ENCODE measurements at places on chromosomes 3 and 15. TPM values are rescaled to one million over a fixed set of nuclear protein-coding genes. Genes with fewer than 3 reads are reported as not detected.

DNA sequence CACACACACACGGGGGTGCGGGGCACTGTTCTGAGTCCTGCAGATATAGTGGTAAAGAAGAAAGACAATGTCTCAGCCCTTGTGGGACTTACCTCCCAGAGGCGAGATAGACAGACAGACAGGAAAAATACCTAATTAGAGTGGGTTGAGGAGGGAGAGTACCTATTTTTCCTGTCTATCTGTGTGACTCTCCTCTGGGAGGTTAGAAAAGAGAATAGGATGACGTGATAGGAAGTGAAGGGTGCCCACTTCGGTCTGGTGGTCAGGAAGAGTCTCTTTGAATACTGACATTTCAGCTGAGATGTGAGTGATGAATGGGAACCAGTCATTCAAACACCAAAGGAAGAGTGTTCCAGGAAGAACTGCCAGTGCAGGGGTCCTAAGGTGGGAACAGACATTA is 4.1 kb upstream of the APOD start:
- DNase-seq: no peak

FAM43A gene
- total RNA-seq: 23.5 TPM

DNA sequence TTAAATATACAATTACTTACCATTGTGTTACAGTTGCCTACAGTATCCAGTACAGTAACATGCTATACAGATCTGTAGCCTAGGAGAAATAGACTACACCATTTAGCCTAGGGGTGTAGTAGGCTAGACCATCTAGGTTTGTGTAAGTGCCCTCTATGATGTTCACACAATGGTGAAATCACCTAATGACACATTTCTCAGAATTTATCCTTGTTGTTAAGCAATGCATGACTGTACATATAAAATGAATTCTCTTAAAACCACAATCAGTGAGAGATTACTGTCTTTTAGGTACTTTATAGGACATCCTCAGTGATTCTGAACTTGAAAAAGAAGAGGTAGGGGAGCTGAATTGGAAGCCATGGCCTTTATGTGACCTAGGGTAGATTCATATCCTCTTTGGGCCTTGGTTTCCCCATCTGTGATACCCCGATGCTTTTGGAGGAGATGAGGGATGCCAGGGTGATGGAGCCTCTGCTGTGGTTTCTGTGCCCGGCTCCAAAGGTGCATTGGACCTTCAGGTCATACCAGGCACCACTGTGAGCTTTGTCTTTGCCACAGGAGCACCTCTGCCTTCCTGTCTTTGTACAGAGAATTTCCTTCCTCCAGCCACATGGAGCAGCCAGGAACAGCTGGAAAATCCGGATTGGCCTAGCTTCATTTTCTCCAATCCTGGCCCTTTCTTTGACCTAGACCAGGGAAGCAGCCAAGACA is 51.9 kb upstream of the FLNB start:
- DNase-seq: no peak

DNA sequence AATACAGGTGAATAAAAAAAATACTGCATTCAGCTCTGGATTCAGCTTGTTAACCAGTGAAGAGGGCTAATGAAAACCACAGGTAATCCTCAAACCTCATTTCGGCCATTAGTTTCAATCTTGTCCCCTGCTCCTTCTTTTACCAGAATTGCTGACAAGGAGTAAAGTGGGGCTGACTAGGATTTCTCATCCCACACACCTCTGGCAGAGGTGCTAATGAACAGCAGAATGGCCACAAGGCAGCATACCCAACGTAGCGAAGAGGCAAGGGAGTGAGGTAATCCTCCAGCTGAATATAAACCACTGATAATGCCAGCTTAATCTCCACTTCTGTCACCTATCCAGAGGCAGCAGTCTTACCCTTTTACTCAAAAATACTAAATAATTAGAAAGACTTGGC is 248.8 kb upstream of the CDIN1 start:
- no peak for DNase-seq

DNA sequence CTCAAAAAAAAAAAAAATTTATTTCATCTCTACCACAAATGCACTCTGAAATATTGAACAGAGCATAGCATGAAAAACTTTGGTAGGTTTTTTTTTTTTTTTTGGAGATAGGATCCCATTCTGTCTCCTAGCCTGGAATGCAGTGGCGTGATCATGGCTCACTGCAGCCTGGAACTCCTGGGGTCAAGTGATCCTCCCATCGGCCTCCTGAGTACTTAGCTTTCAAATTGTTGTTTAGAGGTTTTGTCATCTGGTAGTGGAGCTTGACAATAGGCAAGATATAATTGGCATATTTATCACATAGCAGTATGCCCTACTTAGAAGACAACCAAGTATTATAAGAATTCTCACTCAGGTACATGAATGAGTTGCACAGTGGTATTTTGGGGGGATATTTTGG is 234.2 kb upstream of the ST8SIA2 start:
- DNase-seq: no peak

LSAMP gene
- total RNA-seq: 1.2 TPM

DNA sequence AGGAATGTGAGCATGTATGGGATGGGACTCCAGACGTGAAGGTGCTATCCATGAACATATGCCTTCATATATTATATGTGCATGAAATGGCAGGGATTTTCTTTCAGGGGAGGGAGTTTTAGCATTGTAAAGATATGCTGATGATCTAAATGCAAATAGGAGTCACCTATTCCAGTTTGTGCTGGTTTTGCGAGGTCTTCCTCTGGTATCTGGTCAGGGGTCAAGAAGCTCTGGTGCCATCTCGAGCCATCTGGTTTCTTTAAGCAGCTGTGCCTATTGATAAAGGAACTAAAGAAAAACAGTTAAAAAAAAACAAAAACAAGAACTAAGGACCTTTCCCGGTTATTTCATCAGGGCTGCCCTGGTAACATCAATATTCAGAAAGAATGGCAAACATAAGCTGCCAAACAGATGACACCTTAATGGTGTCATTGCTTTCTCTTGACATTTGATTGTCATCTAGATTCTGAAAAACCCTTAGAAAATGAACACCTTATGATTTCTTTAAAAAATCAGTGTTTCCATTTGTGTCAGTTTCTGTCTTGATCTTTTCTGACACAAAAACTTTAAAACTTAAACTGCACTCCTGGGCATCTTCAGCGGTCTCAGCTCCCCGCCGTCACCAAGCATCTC is 22.7 kb downstream of the APH1B start:
- DNase-seq: no peak

DNA sequence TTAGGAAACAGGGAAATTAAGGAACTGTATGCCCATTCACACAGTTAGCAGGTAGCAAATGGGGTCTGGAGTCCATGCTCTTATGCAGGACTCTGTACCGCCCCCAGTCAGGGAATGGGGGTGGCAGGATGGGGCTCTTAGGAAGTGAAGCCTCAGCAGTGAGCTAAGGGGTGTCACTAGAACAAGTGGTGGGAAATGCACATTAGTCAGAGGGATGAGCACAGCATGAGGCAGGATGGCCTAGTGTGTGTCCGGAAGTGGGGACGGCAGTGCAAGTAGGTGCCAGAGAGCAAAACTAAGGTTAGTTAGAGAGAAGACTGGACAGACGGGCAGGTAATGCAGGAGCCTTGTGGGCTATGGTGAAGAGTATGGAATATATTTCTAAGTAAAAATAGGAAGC is 60.7 kb downstream of the ST3GAL6 start:
- no peak for DNase-seq

DNA sequence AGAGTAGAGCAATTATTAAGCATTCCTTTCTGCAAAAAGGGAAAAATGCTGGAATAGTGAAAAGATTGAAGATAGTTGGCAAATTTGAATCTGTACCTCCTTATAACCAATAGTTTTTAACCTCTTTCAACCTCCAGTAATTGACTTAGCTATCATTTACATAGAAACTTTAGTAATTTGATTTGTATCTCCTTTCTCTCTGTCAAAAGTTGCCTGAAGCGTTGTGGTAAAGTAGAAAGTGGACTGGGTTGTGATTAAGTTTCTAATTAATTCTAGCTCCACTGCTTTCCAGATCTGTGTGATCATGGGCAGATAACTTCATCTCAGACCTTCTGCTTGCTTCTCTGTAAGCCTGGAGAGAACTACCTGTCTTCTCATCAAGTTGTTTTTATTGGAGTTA is 24.8 kb downstream of the GLCE start:
- no peak for DNase-seq

HIGD2B gene
- not detected for total RNA-seq

DNA sequence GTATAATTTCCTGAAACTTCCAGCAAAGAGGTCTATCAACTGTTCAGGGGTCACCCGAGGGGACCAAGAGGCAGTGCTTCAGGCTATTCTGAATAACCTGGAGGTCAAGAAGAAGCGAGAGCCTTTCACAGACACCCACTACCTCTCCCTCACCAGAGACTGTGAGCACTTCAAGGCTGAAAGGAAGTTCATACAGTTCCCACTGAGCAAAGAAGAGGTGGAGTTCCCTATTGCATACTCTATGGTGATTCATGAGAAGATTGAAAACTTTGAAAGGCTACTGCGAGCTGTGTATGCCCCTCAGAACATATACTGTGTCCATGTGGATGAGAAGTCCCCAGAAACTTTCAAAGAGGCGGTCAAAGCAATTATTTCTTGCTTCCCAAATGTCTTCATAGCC is 6.8 kb downstream of the GCNT3 start:
- no peak for DNase-seq

GRCh38 chr3:187702507-187703033 is at the start of gene RTP2:
Gene RTP2, minus strand, starts transcription at chr3:187702557. Its CDS starts 429 bp downstream, at chr3:187702128.
- DNase-seq: no peak

DNA sequence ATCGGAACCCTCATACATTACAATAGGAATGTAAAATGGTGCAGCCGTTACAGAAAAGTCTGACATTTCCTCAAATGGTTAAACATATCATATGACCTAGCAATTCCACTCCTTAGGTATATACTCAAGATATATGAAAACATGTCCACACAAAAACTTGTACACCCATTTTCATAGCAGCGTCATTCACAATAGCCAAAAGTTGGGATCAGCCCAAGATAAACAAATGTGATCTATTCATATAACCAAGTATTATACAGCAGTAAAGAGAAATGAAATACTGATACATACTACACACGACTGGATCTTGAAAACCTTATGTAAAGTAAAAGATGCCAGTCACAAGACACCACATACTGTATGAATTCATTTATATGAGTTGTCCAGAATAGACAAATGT is 102.4 kb downstream of the MSL2 start:
- DNase-seq: no peak

ACTC1 gene
- total RNA-seq: not detected

GRCh38 chr15:81302701-81303109 is 21.2 kb downstream of the STARD5 start:
- DNase-seq: no peak

DNA sequence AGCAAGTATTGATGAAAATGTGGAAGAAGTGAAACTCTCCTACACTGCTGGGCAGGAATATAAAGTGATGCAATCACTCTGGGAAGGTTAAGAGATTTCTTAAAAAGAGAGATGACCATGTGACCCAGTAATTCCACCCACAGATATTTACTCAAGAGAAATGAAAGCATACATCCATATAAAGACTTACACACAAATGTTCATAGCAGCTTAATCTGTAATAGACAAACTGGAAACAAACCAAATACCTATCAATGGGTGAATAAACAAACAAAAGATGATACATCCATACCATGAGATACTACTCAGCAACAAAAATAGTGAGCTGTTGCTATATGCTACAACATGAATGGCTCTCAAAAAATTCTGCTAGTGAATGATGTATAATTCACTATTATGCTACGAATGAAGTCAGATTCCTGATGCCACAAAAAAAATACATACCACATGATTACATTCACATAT is 463.3 kb downstream of the MAGI1 start:
- DNase-seq: no peak

GRCh38 chr3:30332196-30333021 is 274.0 kb upstream of the TGFBR2 start:
- DNase-seq: no peak

- no peak for DNase-seq
These were observed 60.9 kb upstream of the CDV3 start for GRCh38 chr3:133512416-133513089.
